ENCODE measurements at places on chromosomes 13 and 19.

- no peak for DNase-seq
Measured at GRCh38 chr13:24167666-24168391, 7.3 kb downstream of the SPATA13 start.

DNA sequence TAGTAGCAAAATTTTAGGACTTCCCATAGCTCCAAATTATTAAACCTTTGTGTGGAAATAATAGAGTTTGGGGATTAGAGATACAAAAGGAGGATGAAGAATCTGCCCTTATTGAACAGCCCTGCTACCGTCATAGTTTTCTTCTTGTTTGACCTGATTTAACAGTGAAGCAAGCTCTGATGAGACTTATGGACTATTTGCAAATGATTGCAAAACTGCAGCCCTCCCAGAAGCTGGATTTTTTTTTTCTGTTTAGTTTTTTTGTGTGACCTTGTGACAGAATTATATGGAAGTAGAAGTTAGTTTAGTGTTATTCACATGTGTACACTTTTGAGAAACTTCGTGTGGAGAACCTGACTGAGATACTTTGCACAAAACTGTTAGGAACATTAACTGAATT lies 267.8 kb downstream of the KCNRG start:
- no peak for DNase-seq

DNA sequence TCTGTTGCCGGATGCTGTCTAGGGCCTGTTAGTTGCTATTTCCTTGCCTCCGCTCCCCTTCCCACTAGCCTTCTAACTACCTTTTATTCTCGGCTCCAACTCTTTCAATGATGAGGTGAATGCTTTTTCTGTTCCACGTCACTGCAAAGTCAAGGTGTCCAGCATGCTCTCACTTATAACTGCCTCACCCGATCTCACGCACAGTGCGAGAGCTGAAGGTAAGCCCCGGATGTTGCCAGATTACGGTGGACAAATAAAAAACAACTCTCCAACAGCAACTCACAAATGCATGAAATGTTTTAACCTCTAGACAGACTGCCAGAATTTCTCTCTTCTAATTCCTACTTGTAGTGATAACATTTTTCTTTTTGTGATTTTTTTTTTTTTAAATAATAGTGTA lies 169.9 kb downstream of the STK24 start:
- DNase-seq: no peak

DNA sequence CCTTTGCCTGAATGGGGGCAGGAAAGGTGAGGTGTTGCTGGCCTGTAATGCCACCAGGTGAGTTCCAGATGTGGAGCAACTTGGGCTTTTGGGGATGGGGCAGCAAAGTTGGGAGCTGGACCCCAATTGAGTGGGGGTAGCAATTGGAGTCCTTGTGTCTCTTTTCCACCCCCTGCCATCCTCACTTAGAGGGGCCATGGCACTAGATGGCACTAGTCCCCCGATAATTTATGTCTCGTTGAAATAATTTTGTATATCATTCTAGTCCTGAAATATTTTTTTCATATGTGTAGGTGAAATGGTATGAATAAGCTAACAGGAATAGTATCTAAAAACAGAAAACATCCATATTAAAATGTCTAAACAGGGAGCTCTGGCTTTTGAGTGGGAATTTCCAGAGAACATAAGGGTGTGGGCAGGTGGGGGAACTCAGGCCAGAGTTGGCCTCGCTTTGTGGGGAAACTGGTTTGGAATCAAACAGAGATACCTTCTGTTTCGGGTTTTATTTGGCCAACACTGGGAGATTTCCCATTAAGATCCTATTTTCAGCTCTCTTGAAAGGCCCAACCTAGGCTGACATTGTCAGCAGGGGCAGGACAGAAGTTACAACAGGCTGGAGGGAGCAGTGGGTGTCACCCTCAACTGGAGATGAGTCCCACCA lies 3.4 kb downstream of the ZNF576 start:
- no peak for DNase-seq

DNA sequence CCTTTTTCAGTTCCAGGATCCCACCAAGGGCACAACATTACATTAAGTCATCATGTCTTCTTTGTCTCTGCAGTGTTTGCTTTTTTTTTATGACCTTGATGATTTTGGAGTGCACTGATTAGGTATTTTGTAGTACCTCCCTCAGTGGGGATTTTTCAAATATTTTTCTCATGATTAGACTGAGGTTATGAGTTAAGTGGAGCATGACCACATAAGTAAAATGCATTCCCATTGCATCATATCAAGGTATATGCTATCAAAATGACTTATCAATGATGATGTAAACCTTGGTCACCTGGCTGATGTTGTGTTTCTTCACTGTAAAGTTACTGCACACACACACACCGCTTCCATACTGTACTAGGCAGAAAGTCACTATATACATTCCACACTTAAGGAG lies 96.7 kb upstream of the TRPC4 start:
- no peak for DNase-seq

DNA sequence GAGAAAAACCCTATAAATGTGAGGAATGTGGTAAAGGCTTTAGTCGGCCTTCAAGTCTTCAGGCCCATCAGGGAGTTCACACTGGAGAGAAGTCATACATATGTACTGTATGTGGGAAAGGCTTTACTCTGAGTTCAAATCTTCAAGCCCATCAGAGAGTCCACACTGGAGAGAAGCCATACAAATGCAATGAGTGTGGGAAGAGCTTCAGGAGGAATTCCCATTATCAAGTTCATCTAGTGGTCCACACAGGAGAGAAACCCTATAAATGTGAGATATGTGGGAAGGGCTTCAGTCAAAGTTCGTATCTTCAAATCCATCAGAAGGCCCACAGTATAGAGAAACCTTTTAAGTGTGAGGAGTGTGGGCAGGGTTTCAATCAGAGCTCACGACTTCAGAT lies 11.7 kb downstream of the ZNF226 start:
- DNase-seq: no peak
